A673 (cell line): ENCODE measurements at places on chromosomes 1 and 21.

DNA sequence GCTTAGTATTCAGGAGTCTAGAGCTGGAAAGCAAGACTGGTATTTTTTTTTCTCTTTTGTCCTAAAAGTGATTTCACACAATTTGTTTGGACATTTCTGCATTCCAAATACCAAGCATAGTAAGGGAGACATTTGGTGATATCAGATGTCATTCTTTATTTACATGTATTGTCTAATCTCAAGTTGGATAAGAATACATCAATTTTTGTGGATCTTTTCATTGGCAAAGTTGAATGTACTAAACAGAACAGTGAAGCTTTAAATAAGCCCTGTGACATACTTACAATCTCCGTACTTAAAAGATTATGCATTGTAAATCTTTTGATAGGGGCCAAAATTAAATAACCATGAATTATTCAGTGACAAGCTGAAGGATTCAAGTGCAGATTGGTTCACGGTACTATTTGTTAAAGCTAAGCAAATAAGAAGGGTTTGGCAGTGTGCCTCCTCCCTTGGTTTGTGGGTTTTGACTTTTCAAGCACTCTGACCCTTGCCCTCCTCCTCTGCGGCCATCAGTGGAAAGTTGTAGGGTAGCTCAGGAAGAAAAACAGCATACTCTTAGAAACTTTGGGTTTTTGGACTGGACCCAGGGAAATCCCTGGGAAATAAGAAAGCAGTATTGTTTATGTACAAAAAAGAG, 663.7 kb downstream of the ADGRL2 start:
- DNase-seq, result peak; percentile 32

DNA sequence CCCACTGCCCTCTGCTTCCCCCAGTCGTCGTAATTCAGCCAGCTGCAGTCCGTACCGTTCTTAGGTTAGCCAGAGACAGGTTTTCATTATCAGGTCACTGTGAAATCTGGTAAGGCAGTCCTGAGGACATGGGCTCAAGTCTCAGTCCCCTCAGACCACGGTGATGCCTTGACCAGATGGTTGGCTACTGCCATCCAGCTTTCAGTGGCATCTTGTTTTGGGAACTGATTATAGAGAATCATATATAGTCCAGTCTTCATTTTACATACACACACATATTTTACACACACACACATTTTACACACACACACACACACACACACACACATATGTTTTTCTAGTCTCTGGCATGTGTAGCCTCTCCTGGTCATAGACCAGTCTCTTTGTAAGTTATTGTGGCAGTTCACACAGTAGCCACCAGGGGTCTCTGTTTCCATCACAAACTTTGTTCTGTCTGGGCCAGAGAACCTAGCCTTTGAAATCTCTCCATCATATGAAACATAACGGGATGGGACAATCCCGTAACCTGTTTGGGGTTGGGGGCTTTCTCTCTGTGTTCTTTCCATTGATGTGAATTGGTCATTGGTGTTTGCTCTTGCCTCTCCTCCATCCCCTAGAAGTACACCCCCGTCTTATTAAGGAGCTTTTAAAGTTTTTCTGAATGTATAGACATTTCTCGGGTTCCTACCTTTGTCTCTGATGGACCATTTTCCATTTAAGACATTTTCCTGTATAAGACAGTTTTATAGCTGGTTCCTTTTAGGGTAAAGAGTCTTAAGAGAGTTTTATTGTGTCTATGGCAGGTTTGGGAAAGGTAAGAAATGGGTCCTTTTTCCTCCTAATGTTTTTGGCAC, 8.4 kb upstream of the IKBKE start:
- peak; percentile 80 for DNase-seq

DNA sequence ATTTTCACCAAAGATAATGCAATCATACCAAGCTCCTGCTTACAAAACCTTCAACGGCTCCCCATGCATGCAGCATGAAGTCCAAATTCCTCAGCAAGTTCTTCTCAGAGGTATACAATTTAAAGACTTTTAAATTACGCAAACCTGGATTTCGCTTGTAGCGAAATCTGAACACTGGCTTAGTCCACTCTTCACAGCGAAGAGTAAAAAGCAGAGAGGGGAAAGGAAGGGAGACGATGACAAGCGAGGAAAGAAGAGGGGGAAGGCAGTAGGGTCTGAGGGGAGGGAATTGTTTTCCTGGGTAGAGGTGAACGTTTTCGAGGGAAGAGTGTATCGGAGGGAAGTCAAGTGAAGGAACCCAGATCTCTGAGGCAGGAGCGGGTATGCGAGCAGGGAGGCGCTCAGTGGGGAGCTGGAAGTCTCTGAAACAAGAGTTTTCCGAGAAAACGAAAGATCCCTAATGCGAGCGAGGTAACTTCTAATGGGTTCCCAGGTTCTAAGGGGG, 790 bp downstream of the TESK2 start:
- DNase-seq, result peak; percentile 21

GRCh38 chr1:154998818-154999570, 3.6 kb upstream of the ZBTB7B start:
- peak; percentile 95 for DNase-seq

GRCh38 chr1:164618202-164618564, 59.2 kb downstream of the PBX1 start:
- DNase-seq, result no peak

DNA sequence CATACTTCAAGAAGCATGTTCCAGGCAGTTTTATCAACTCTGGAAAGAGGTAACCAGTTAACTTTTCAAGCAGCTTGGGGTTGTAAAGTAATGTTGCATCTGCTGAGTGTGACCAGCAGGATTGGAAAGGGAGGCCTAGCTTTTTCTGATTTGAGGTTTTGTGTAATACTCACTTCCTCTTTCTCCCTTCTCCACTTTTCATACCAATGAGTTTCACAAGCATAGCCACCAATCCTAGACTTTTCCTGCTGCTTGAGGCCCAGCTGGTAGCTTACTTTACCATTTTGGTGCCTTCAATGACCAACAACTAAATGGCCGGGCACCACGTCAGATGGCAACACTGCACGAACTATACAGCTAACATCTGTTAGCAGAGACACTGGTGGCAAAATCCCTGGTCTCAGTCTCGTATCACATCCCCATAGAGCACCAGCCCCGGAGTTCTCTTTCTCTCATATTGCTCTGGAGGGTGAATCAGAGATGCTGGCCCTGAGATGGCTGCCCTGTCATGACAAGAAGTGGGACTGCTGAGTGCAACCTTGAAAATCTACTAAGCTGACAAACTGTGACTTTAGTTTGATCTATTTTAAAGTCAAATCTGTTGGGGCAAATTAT, 14.8 kb upstream of the GPR88 start:
- no peak for DNase-seq

DNA sequence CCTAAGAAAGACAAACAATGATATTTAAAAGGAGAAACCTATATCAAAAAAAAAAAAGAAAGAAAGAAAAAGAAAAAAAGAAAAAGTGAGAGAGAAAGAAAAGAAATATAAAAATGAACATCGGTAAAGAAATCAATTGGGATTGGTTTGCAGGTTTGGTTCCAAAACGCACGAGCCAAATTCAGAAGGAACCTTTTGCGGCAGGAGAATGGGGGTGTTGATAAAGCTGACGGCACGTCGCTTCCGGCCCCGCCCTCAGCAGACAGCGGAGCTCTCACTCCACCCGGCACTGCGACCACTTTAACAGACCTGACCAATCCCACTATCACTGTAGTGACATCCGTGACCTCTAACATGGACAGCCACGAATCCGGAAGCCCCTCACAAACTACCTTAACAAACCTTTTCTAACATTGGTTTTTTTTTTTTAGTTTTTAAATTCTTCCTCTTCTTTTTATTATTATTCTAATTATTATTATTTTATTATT, 11.7 kb downstream of the LHX9 start:
- DNase-seq, result no peak

- no peak for DNase-seq
Observed at GRCh38 chr21:15872236-15872635, 142.5 kb downstream of the USP25 start.

GRCh38 chr1:43066578-43066977, 105.5 kb downstream of the EBNA1BP2 start:
- no peak for DNase-seq

DNA sequence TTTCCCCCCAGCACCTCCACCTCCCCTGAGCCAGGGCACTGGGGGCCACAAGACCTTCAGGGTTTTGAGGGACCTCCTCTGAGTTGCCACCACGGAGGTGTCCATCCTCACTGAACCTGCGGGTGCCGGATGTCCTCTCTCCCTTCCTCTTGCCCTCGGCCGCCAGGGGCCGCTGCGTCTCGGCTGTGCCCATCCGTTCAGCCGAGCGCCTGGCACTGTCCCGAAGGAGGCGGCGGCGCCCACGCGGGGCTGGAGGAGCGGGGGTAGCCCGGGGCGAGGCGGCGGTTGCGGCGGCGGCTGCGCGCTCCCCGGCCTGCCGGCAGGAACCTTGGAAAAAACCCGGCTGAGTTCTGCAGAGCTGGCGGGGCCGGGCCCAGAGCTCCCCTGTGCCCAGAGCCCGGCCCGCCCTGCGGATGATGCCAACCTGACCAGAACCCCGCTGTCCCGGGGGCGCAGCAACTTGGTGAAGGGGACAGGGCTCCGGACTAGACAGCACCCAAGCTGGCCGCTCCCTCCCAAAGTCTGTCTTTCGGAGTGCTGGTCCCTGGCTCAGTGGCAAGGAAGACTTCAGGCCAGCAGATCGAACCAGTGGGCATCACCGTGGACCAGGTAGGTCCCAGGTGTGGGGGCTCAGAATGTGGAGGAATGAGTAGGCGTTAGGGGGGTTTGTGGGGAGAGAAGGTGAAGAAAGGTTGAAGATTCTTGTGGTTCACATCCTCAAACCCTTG, 3.7 kb upstream of the PPM1J start:
- peak; percentile 81 for DNase-seq

- no peak for DNase-seq
Observed at GRCh38 chr1:112797224-112797623, 82.1 kb upstream of the PPM1J start.

DNA sequence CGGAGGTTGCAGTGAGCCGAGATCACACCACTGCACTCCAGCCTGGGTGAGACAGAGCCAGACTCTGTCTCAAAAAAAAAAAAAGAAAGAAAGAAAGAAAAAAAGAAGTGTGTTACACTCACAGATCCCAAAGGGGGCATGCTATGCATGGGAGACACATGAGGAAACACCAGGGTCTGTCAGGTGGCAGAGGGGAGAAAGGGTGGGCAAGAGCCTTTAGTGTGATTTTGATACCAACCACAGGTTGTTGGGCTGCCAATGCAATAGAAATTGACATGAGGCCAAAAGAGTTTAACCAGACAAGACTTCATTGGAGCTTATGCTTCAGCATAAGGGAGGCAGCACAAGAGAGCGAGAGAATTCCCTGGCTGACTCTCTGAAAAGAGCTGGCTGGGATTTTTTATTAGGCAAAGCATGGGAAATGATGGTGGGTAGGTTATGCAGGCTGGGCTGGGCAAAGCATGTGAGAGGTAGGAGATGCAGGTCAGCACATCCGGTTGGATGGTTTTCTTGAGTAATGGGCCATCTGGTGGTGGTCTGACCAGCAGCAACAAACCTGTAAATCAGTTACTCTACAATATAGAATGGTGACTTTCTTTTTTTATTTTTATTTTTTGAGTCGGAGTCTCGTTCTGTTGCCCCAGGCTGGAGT, 11.7 kb upstream of the EXTL1 start:
- DNase-seq, result peak; percentile 18

- no peak for DNase-seq
Observed at GRCh38 chr1:7691576-7691975, 79.5 kb upstream of the VAMP3 start.

GRCh38 chr1:232223183-232223708, 406.7 kb downstream of the SIPA1L2 start:
- DNase-seq, result peak; percentile 6

GRCh38 chr21:14492931-14493330, 53.2 kb downstream of the SAMSN1 start:
- DNase-seq, result no peak

GRCh38 chr1:180947901-180948640, 35.4 kb downstream of the KIAA1614 start:
- DNase-seq, result no peak
